ENCODE measurements at places on chromosomes 3 and 15. TPM values are rescaled to one million over a fixed set of nuclear protein-coding genes. Genes with fewer than 3 reads are reported as not detected.

DNA sequence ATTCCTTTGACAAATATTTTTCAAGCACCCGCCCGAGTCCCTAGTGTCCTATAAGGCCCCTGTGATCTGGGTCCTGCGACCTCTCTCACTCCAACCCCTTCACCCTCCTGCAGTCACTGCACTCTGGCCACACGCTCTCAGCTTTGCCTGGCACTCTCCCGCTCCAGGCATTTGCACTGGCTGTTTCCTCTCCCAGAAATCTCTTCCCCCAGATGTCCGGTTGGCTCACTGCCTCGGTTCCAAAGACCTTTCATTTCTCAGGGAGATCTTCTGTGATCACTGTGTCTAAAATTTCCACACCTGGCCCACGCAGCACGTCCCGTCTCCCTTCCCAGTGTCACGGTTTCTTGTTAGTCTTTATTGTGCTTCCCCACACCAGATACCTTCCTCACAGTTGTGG is 97.4 kb downstream of the WNT7A start:
- H3K27me3 ChIP-seq, result peaks cover 82% of the 10 kb centered on the region
- no peak for DNase-seq
- H3K27ac ChIP-seq, result no peak overlapping the region

DNA sequence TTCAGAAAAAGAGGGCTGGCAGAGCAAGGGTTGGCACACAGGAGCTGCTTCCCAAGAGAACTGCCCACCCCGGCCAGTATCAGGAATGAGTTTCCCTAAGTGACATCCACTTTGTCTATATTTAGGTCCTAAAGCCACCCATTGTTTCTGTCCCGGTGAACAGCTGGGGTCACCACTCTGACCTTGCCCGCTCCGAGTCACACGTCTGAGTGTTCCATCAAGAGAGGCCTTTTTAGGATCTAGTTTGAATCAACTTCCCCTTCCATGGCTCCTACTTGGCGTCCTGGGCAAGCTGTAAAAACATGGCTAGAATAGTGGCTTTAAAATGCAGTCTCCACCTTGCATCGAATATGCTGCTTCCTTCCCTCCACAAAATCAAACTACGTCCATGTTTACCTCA is 109.6 kb upstream of the ARHGEF3 start:
- DNase-seq, result no peak
- H3K27ac ChIP-seq, result no peak overlapping the region
- H3K4me1 ChIP-seq, result no peaks in the 10 kb centered on the region
- no peaks in the 10 kb centered on the region for H3K27me3 ChIP-seq

DNA sequence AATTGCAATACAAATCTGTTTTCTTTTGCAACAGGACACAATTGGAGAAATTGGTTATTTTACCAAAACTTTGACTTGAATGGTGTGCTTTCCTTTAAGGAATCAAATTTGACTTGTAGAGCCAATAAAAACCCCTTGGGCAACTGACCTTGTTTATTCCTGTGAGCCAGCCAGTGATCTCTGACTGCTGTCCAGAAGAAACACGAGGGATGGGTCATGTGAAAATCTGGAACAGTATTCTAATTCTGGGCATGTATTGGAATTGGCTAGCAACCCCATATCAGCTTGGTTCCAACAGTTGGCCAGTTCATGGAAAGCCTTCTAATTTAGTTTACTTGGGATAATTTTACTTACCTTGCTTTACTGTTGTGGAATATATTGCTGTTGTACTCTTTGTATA is 19.1 kb upstream of the HHATL start:
- no peak for DNase-seq
- no peak overlapping the region for H3K4me3 ChIP-seq
- no peaks in the 10 kb centered on the region for H3K36me3 ChIP-seq
- H3K4me1 ChIP-seq, result no peaks in the 10 kb centered on the region
- H3K27ac ChIP-seq, result no peak overlapping the region

GRCh38 chr15:72141171-72142084 is 23.2 kb downstream of the SENP8 start:
- peaks cover 9% of the 10 kb centered on the region for H3K4me1 ChIP-seq
- H3K27ac ChIP-seq, result no peak overlapping the region
- H3K27me3 ChIP-seq, result no peaks in the 10 kb centered on the region
- no peak for DNase-seq
- no peak overlapping the region for H3K4me3 ChIP-seq

DNA sequence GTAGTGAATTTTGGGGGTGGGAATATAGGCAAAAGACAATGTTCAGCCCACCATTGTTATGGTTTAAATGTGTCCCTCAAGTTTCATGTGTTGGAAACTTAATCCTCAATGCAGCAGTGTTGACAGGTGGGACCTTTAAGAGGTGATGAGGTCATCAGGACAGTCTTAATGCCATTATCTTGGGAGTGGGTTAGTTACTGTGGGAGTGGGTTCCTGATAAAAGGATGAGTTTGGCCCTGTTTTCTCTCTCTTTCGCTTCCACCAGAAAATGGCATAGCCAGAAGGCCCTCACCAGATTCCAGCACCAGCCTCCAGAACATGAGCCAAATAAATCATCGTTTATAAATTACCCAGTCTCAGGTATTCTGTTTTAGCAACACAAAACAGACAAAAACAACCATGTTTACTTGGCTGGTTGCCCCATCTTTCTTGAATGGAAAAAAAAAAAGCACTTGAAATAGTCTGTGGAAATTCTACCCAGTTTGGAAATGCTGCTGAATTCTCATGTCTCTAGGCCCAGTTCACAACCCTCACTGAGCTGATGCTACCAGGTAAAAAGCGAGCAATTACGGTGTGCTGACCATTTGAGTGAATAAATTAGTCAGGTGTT is 31.0 kb upstream of the MFSD1 start:
- no peaks in the 10 kb centered on the region for H3K27me3 ChIP-seq
- H3K4me1 ChIP-seq, result peaks cover 96% of the 10 kb centered on the region
- no peak for DNase-seq

- H3K27me3 ChIP-seq, result no peaks in the 10 kb centered on the region
- no peak overlapping the region for H3K27ac ChIP-seq
- peak; percentile 17 for DNase-seq
- peaks cover 15% of the 10 kb centered on the region for H3K4me1 ChIP-seq
- no peaks in the 10 kb centered on the region for H3K36me3 ChIP-seq
Measured at GRCh38 chr3:99562138-99562537, 76.3 kb upstream of the COL8A1 start.

DNA sequence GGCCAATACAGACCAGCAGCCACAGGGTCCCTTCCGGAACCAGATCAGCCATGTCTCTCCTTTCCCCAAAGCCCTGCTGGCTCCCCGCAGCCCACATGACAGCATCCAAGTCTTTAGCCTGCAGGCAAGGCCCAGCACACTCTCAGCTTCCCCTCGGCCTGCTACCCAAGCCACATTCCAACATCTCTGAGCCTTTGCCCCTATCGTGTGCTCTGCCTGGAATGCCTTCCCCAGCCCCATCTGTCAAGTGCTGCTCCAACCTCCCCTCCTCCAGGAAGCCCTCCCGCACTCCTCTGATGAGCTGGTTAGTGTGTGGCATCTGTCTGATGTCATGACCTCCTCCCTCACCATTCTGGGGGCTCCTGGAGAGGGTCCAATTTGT is 8.5 kb downstream of the PLXND1 start:
- DNase-seq, result no peak
- H3K27ac ChIP-seq, result no peak overlapping the region
- peaks cover 26% of the 10 kb centered on the region for H3K27me3 ChIP-seq
- peaks cover 4% of the 10 kb centered on the region for H3K36me3 ChIP-seq
- H3K4me1 ChIP-seq, result no peaks in the 10 kb centered on the region

The CCR9 gene
- total RNA-seq, result not detected

The CACNA1D gene
- total RNA-seq, result 36.3 TPM

The SLC22A13 gene
- 3.5 TPM for total RNA-seq

The CYP8B1 gene
- not detected for total RNA-seq

The ATP8B4 gene
- total RNA-seq, result 0.24 TPM

The MRAS gene
- total RNA-seq, result 13.2 TPM

The DLL4 gene
- not detected for total RNA-seq

The CLEC3B gene
- not detected for total RNA-seq
